AG10803 (cell line): ENCODE measurements at places on chromosomes 6 and 20.

GRCh38 chr20:45235995-45236394 is 14.8 kb downstream of the SEMG2 start:
- DNase-seq: no peak

DNA sequence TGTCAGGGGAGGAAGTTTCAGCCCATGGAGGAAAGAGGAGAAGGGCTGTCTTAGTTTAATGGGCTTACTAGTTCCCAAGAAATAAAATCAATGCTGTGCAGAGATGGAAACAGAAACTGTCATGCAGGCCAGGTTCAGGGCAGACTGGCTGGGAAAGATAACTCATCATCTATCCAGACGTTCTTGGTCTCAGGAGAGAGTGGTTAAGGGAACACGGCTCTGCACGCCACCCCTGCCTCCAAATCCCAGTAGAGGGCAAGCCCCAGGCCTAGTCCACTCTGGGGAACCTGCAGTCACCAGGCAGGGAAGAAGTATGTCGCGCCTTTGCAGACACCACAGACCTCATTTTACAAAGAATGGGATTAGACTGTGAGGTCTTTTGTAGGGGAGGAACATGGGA is 12.5 kb downstream of the ALDH8A1 start:
- peak; percentile 59 for DNase-seq

GRCh38 chr6:15538766-15539495 is 123.9 kb downstream of the DTNBP1 start:
- DNase-seq: no peak

GRCh38 chr20:4153251-4153650 is 137.9 kb upstream of the RNF24 start:
- no peak for DNase-seq
